ENCODE measurements at places on chromosomes 11 and 22. TPM values are rescaled to one million over a fixed set of nuclear protein-coding genes. Genes with fewer than 3 reads are reported as not detected.

The FAM181B gene
- total RNA-seq: not detected

The KCTD14 gene
- total RNA-seq: not detected

DNA sequence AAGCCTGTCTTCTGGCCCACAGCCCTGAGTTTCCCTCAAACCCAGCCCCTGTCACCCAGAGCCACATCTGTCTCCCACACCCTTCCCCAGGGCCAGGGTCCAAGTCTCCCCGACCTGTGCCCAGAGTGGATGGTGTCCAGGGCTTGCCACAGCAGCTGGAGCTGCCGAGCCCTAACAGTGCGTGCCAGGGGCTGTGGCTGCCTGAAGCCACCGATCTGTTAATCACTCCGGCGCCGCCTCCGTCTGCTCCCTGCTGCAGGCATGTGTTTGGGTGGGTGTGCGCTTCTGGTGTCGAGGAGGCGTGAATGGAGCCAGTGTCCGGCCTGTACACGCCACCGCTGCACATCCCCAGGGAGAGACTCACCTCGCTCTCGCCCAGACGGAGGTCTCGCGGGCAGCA is 26.1 kb downstream of the SHISAL1 start:
- no peaks in the 10 kb centered on the region for H3K27me3 ChIP-seq
- H3K4me3 ChIP-seq: no peak overlapping the region
- DNase-seq: no peak
- no peak overlapping the region for H3K27ac ChIP-seq

DNA sequence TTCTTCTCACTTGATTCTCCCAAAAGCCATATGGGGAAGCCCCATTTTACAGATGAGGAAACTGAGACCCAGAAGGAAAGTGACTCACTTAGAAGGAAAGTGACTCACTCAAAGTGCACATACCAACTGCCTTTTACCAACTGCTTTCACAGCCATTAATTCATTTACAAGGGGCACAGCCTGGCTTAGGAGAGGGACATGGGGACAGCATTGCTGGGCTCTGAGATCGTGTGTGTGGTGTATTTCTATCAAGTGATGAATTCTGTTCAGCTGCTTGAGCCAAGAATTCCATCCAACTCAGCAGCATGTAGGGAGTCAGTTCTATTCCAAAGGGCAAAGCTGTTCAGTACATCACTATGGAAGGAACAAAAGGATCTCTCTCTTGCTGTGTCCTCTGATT is 23.5 kb upstream of the PAK1 start:
- no peaks in the 10 kb centered on the region for H3K27me3 ChIP-seq
- DNase-seq: no peak
- no peak overlapping the region for H3K4me3 ChIP-seq
- H3K4me1 ChIP-seq: no peaks in the 10 kb centered on the region
- no peak overlapping the region for H3K27ac ChIP-seq

DNA sequence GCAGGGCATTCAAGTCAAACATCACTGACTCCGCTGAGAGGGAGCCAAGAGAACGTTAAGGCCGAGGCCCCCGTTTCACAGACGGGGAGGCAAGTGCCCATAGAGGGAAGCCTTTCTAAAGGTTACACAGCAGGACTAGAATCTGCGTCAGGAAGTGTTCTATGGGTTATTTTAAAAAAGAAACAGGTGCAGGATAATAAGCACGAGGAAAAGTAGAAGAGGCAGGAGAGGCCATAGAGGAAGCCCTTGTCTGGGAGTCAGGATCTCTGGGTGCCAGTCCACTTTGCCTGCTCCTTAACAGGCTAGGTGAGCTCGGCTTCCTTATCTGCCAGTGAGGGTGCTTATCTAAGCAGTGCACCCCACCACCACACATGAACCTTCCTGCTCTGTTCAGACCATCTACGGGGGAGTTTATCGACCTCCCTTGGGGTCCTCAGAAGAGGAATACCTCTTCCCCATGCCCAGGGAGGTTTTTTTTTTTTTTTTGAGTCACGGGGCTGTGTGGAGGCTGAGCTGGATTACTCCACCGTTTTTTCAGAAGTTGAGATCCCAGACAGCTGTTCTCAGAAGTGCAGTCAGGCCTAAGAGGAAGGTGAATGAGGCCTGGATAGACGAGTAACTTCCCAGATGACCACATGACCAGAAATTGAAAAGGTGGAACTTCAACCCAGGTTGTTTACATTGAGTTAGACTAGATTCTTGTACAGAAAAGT is 1.2 kb upstream of the FCHSD2 start:
- peak overlapping the region; percentile 96 for H3K27ac ChIP-seq
- H3K4me1 ChIP-seq: peaks cover 38% of the 10 kb centered on the region
- H3K36me3 ChIP-seq: no peaks in the 10 kb centered on the region
- peak overlapping the region; percentile 80 for H3K4me3 ChIP-seq
- H3K27me3 ChIP-seq: no peaks in the 10 kb centered on the region
- no peak for DNase-seq

DNA sequence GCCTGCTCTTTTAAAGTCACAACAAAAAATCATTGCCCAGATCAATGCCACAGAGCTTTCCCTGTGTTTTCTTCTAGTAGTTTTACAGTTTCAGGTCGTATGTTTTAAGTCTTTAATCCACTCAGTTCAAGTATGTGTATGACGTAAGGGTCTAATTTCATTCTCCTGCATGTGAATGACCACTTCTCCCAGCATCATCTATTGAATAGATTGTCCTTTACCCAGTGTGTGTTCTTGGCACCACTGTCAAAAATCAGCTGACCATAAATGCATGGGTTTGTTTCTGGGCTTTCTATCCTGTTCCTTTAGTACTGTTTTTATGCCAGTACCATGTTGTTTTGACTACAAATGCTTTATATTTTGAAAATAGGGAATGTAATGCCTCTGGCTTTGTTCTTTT is 28.1 kb downstream of the INTS4 start:
- H3K27ac ChIP-seq: no peak overlapping the region
- no peak for DNase-seq
- H3K4me1 ChIP-seq: no peaks in the 10 kb centered on the region

The C11orf52 gene
- total RNA-seq: not detected

DNA sequence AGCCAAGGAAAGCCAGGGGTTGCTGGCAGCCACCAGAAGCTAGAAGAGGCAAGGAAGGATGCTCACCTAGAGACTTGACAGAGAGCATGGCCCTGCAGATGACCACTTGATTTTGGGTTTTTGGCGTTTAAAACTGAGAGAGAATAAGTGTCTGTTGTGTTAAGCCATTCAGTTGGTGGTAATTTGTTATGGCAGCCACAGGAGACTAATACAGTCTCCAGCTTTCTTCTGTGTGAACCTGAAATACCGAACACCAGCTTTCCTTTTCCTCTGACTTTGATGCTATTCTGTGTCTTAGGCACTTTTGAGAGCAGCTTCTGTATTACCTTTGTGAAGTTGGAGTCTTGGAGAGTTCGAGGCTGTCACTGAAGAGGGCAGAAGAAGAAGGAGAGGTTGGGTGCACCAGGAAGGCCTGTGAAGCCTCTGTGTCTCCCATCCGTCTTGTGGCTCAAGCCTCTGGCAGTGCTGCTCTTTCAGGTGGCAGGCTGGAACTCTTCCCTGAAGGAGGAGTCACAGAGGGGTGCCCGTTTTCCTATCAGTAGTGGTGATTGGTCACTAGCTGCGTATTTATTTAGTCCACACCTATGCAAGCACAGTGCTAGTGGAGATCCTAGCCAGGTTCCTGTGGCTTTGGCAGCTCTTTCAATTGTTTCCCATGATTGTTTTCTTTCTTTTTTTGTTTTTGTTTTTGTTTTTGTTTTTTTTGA is 2.5 kb downstream of the TBC1D22A start:
- peaks cover 54% of the 10 kb centered on the region for H3K4me1 ChIP-seq
- H3K4me3 ChIP-seq: no peak overlapping the region
- no peak for DNase-seq

The GLYAT gene
- total RNA-seq: not detected

- DNase-seq: no peak
- no peaks in the 10 kb centered on the region for H3K4me1 ChIP-seq
- H3K27ac ChIP-seq: no peak overlapping the region
- no peaks in the 10 kb centered on the region for H3K36me3 ChIP-seq
- H3K27me3 ChIP-seq: no peaks in the 10 kb centered on the region
These were observed 892.4 kb downstream of the KCNA4 start for GRCh38 chr11:29124470-29124869.

The CCDC87 gene
- total RNA-seq: 0.35 TPM

The TYMP gene
- total RNA-seq: 46.9 TPM

GRCh38 chr11:78428266-78428636 is 10.6 kb upstream of the GAB2 start:
- no peaks in the 10 kb centered on the region for H3K36me3 ChIP-seq
- no peaks in the 10 kb centered on the region for H3K27me3 ChIP-seq
- H3K4me1 ChIP-seq: no peaks in the 10 kb centered on the region
- no peak overlapping the region for H3K27ac ChIP-seq

GRCh38 chr11:11036848-11037732 is 179.2 kb upstream of the ZBED5 start:
- H3K36me3 ChIP-seq: no peaks in the 10 kb centered on the region
- H3K27me3 ChIP-seq: no peaks in the 10 kb centered on the region
- no peak overlapping the region for H3K4me3 ChIP-seq

DNA sequence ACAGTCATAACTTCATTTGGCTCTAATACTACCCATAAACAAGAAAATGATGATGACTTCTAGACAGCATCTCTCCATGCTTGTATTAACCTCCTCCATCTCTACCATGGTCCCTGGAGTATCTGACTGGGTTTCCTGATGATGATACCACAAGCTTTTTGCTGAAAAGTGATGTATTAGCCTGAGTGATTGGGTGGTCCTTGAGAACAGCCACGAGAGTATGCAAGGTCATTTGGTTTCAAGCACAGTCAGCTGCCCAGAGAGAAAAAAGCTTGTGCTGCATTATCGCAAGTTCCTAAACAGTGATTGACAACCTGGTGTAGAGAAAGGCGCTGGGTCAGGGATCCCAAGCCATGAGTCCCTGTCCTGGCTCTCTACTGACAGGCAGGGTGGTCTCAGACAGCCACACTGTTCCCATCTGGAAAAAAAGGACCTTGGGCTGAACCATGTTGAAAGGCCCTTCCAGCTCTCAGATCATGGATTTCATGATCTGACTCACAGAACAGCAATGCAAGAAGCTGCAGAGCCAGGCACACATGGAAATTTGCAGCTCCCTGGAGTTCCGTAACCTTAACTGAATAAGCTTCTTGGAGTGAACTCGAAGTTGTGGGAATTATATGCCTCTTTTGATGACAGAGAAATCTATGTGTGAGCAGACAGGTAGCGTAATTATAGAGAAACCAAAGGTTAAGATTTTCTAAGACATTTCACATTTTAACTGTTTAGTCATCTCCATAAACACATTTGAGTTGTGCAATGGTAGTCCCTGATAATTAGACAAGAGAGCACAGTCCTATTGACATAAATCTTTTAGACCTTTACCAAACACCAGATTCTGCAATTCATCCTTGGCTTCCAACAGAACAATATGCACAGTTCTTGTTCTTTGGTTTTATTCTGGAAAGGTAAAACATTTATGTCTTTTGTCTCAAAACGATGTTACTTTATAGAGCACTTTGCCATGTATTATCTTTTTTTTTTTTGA is 54.1 kb upstream of the UBASH3B start:
- DNase-seq: no peak
- no peaks in the 10 kb centered on the region for H3K36me3 ChIP-seq
- H3K27me3 ChIP-seq: peaks cover 4% of the 10 kb centered on the region
- H3K4me1 ChIP-seq: no peaks in the 10 kb centered on the region
- no peak overlapping the region for H3K27ac ChIP-seq
- H3K4me3 ChIP-seq: no peak overlapping the region

- no peaks in the 10 kb centered on the region for H3K36me3 ChIP-seq
- no peak overlapping the region for H3K4me3 ChIP-seq
- DNase-seq: no peak
- peaks cover 2% of the 10 kb centered on the region for H3K27me3 ChIP-seq
These were observed 69.8 kb downstream of the TRIM29 start for GRCh38 chr11:120068114-120068573.

GRCh38 chr11:46009647-46010046 is 87.2 kb downstream of the LARGE2 start:
- no peaks in the 10 kb centered on the region for H3K27me3 ChIP-seq
- H3K27ac ChIP-seq: no peak overlapping the region
- no peak overlapping the region for H3K4me3 ChIP-seq
- H3K36me3 ChIP-seq: no peaks in the 10 kb centered on the region
- DNase-seq: no peak

- H3K27me3 ChIP-seq: no peaks in the 10 kb centered on the region
- no peak for DNase-seq
- H3K4me3 ChIP-seq: no peak overlapping the region
- H3K36me3 ChIP-seq: no peaks in the 10 kb centered on the region
- no peak overlapping the region for H3K27ac ChIP-seq
These were observed 353.1 kb downstream of the METTL15 start for GRCh38 chr11:28461338-28461737.

GRCh38 chr22:29625090-29625825 is 21.8 kb downstream of the NF2 start:
- H3K4me1 ChIP-seq: peaks cover 28% of the 10 kb centered on the region
- no peaks in the 10 kb centered on the region for H3K27me3 ChIP-seq
- peak overlapping the region; percentile 15 for H3K4me3 ChIP-seq
- no peak overlapping the region for H3K27ac ChIP-seq
- H3K36me3 ChIP-seq: no peaks in the 10 kb centered on the region

DNA sequence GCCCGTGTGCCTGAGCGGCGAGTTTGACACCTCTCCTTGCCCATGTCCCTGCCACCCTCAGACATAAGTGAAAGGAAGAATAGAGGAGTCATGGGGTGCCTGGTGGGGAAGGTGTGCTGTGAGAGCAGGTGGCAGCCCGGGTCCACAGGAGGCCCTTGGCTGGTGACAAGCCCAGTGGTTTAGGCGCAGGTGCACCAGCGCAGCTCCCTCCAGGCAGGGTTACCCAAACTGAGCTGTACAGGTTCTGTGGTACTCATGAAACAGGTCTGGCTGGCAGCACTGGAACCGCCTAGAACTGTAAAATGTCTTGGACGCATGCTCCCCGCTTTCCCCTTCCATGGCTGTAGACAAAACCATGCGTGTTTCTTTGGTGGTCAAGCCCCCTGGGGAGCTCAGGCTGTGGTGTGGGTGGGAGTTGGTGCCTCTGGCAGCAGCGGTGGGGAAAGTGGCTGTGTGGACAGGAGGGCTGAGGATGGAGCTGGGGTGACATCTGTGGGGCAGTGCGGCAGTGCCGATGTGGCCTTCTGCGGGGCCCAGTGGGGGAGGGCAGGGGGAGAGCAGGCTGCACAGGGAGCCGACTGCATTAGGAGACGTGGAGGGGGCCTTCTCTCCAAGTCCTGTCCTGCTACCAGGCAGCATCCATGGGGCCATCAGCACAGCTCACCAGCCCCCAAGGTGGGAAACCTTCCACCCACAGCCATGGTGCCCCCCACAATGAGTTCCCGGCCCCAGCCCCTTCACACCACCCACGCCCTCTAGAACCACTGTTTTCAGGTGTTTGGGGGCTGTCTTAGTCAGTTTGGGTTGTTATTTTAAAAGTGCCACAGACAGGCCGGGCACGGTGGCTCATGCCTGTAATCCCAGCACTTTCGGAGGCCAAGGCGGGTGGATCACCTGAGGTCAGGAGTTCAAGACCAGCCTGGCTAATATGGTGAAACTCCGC is 5.6 kb upstream of the GTSE1 start:
- no peaks in the 10 kb centered on the region for H3K36me3 ChIP-seq
- no peak for DNase-seq
- peaks cover 18% of the 10 kb centered on the region for H3K4me1 ChIP-seq
- no peak overlapping the region for H3K4me3 ChIP-seq
- H3K27ac ChIP-seq: no peak overlapping the region
- H3K27me3 ChIP-seq: no peaks in the 10 kb centered on the region

The SCO2 gene
- 14.6 TPM for total RNA-seq

- DNase-seq: no peak
- H3K27me3 ChIP-seq: no peaks in the 10 kb centered on the region
- no peak overlapping the region for H3K27ac ChIP-seq
- no peaks in the 10 kb centered on the region for H3K4me1 ChIP-seq
- no peaks in the 10 kb centered on the region for H3K36me3 ChIP-seq
These were observed 7.6 kb downstream of the BRSK2 start for GRCh38 chr11:1397146-1397861.

GRCh38 chr22:38017272-38017920 is 33.0 kb upstream of the SOX10 start:
- H3K4me1 ChIP-seq: no peaks in the 10 kb centered on the region
- DNase-seq: no peak
- H3K27me3 ChIP-seq: no peaks in the 10 kb centered on the region
- H3K27ac ChIP-seq: no peak overlapping the region
- no peaks in the 10 kb centered on the region for H3K36me3 ChIP-seq
